NCI-H1105 treated with DMSO at 0.1 percent for 48 hours (cell line): ENCODE measurements at places on chromosomes 13 and 19.
A peak's percentile ranks its signal among the peaks of the same experiment; 100 is the strongest.

DNA sequence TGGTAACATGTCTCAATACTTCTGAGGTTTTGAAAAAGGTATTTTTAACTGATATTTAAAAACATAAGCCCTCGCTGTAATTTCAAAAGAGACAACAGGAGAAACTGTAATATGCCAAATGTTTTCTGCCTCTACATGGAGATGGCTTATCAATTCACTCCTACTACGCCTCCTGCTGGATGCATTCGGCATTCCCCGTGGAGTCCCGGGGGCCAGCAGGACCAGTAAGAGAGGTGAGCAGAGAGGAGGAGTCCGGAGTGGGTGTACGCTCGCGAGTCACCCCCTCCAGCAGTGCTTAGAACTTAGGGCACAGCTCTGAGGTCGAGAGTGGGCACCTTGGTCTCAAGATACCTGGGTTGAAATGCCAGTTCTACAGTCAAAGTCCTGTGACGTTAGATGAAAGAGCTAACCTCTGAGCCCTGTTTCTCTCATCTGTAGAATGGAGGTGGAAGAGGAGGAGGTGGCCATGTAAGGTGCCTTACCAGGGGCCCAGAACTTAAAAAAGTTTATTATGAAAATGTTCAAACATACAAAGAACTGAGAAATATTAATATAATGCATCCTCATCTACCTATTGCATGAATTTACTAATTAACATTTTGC lies 110.2 kb downstream of the STK24 start:
- no peak for DNase-seq

GRCh38 chr13:23889615-23890607 lies 711 bp upstream of the MIPEP start:
- peak; percentile 18 for DNase-seq

GRCh38 chr13:24922745-24923591 lies 159.0 kb downstream of the RNF17 start:
- DNase-seq: peak; percentile 88

DNA sequence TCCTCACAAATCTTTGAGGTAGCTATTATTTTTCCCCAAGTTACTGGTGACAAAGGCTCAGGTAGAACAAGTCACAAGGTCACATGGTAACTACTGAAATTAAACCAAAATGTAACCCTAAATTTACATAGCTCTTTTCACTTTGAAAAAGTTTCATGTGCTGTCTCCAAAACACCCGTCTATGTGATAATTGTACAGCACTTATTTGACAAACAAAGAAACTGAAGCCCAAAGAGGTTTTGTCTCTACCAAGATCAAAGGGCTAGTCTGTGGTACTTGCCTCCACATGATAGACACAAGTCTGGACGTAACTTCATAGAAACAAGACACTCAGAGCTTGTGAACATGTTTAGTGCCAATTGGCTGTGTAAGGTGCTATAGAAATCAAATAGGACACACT lies 108.3 kb downstream of the SACS start:
- DNase-seq: peak; percentile 74

DNA sequence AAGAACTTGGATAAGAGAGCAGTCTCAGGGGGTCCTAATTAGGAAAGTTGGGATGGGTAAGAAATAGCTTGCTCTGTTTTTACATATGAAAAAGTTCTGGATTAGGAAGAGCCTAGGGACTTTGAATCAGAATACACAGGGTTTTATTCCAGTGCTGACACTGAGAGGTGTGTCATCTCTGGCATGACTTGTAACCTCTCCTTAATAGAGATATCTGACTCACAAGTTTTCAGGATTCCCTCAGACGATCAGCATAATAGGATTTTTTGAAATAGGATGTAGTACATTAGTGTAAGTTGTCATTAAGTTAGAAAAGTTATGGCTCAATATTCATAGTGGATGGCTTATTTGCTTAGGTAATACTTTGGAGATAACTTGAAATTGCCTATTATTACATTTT lies 555.2 kb upstream of the MIR17HG start:
- no peak for DNase-seq

DNA sequence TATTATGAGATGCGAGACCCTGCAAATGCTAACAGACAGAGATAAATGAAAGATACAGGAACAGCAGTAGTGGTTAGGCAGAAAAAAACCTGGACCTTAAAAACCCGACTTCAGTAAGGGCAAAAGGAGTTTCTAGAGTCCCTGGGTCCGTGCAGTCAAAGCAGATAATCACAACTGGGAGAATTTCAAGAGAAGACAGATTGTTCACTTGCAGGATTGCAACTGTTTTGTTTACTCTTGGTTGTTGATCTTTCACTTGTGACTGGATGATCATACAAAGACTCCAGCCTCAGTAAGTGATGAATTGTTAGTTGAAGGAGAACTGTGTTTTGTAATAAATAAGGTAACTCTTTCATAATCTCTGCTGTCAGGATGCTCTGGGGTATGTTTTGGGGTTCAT lies 135.1 kb downstream of the GPC6 start:
- no peak for DNase-seq

DNA sequence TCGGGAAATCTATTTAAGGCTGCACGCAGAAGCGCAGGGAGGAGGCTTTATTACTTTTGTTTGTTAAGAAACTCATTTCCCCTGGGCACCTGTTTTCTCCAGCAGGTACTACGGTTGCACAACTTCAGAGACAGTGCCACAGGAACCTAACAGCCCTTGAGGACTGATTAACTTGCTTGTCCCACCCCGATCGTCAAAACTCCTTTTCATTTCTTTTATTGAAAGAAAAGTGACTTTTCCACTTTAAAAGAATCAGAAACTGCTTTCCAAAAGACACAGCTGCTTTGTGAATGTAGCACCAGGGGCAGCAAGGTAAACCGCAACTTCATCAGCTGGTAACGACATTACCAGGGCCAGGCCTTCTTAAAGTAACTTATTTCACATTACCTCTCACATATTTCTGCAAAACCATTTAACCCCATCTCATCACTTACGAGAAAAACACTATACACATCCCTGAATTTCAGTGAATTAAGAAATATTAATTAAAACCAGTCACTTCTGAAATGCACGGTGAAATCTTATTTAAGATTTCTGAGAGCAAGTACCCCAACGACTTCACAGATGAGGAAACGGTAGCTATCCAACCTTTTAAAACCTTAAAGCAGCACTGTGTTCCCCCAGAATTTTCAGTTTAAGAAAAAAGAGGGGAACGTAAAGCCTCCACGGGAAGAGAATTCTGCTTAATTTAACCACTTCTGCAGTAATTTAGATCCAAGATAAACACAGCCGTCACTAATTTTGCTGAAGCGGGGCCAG lies 1.4 kb downstream of the ANKRD10 start:
- DNase-seq: peak; percentile 41

GRCh38 chr19:34806976-34807860 lies 34.2 kb upstream of the ZNF599 start:
- no peak for DNase-seq

DNA sequence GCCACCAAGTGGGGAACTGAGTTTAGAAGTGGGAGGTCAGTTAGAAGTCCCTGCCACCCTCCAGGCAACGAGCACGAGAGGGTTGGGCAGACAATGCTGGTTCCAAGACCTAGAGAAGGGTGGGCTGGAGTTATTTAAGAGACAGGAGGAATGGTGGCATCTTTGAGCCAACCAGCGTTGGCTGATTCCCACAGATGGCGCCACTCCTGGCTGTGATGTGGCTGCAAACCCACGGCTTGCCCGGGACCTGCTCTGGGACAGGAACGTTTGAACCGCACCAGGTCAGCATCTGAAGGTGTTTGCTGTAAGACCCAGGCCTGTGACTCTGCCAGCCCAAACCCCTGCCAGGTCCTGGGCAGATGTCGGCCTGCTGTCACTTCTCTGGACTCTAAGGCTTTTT lies 42.8 kb downstream of the BICRA start:
- no peak for DNase-seq

- DNase-seq: no peak
Observed at GRCh38 chr13:33070713-33071112, 54.5 kb downstream of the KL start.

DNA sequence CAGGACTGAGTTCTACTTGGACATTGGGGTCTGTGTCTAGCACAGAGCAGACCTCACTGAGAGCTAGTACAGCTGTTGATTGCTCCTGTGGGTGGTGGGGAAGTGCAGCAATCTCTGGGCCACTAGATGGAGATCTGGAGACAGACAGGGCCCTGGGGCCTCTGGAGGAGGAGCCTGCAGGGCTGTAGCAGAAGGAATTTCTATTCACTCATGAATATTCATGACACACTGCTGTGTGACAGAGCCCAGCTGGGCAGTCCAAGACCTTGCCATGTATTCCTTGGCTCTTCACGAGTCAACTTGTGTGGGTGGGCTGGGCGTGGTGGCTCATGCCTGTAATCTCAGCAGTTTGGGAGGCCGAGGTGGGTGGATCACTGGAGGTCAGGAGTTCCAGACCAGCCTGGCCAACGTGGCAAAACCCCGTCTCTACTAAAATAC lies 37.5 kb downstream of the SUGP2 start:
- peak; percentile 5 for DNase-seq

GRCh38 chr19:32627714-32628270 lies 46.8 kb downstream of the PDCD5 start:
- no peak for DNase-seq

- no peak for DNase-seq
Observed at GRCh38 chr19:4503132-4503824, 15.0 kb downstream of the PLIN4 start.
